ENCODE measurements at places on chromosomes 6 and 20.

GRCh38 chr6:170378502-170378901 is 71.9 kb downstream of the FAM120B start:
- peak; percentile 31 for DNase-seq

DNA sequence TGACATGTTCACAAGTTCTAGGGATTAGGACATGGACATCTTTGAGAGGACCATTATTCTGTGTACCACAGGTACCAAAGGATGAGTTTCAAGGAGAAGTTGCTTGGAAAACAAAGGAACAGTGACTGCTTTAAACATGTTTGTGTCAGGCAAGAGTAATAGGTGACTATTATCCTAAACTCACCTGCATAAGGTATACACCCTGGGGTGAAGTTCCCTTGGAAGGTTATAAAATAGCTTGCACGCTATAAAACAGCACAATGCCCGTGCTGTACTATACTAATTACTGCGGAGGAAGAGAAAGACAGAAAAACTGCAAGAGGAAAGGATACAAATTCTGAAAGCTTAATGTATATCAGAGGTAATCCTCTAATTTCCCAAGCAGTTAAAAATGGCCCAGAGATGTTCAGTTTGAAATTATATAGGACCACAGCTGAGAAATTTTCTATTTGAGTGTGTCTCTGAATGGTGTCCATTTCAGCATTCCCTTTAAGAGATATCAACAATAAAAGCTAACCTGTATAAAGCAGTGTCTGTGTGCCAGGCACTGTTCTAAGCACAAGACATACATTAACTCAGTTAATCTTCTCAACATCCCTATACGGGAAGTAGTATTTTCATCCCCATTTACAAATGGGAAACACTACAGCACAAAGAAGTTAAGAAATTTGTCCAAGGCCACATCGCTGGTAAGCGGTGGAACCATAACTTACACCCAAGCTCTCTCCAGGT is 19.7 kb downstream of the TBC1D32 start:
- DNase-seq = no peak

GRCh38 chr6:4067673-4068072 is 11.3 kb downstream of the FAM217A start:
- DNase-seq = no peak

DNA sequence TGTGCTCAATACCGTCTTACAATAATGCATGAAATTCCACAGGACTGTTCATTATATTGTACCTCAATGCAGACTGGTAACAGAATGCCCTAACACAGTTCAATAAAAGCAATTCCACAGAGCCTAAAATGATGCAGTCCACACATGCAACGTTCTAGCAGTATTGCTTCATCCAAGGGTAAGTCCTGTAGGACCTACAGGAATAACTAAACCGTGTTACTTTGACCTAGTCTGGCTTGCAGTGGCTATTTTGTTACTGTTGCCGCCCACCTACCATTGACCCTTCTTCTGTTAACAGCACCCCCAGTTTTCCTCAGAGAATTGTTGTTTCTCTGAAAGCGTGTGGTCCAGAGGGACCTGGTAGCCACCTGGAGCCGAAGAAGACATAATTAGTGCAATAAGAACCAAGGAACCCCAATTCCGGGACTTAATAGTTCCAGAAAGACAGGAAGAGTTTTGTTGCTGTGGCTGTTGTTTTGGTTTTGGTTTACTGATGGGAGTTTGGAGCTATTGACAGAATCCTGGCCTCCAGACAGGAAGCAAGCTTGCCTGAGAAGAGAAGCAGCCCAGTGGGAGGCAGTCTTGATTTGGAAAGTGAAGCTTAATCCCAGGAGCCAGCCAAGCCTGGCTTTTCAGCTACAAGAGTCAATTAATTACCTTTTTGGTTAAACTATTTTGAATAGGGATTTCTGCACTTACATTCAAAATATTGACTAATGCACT is 91.3 kb downstream of the FRK start:
- no peak for DNase-seq

DNA sequence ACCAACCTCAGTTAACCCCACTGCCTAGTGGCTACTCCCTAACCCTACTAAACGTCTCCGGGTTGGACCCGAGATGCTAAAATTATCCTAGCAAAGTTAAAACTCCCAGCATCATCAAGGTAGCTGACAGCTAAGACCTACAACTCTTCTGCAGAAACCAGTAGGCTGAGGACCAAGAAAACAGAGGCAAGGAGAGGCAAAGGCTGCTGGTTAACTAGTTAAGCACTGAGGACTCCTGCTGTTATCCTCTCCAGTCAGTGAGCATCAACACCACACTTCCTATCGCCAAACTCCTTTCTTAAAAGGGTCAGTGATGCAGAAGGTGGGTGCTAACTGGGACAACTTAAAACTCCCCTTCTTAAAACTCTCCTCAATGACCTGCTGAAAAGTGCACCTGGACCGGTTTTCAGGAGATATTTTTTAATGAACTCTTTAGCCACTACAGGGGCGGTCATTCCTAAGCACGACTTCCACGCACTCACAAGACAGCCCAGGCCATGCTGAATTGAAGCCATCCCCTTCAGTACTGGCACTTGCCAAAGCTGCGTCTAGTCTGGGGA is 1.7 kb downstream of the TRERF1 start:
- DNase-seq = no peak

DNA sequence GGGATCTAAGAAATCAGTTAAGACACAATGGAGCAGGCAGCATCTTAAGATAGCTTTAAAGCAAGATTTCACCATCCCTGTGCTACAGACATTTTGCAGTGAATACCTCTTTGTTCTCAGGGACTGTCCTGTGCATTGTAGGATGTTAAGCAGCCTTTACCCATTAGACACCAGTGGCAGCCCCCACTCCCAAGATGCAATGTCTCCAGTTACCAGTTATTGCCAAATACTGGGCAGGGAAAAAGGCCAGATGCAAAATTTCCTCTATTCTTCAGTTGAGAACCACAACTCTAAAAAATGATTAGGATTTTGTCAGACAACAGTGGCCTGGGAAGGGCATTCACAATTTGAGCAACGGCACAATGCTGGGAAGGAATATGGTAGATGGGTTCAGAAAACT is 6.1 kb downstream of the FBXO5 start:
- DNase-seq = no peak

- no peak for DNase-seq
These were observed 19.5 kb downstream of the CDH4 start for GRCh38 chr20:61271312-61272231.

- DNase-seq = no peak
These were observed 17.1 kb downstream of the NPEPL1 start for GRCh38 chr20:58709703-58710039.

GRCh38 chr6:13035606-13036005 is 292.7 kb downstream of the TBC1D7 start:
- DNase-seq = no peak

- no peak for DNase-seq
These were observed 145.9 kb downstream of the SYCP2 start for GRCh38 chr20:59787538-59787890.

- DNase-seq = no peak
These were observed 41.7 kb downstream of the SLC16A10 start for GRCh38 chr6:111129013-111129412.

- no peak for DNase-seq
These were observed 12.5 kb upstream of the RALGAPB start for GRCh38 chr20:38460040-38460623.

DNA sequence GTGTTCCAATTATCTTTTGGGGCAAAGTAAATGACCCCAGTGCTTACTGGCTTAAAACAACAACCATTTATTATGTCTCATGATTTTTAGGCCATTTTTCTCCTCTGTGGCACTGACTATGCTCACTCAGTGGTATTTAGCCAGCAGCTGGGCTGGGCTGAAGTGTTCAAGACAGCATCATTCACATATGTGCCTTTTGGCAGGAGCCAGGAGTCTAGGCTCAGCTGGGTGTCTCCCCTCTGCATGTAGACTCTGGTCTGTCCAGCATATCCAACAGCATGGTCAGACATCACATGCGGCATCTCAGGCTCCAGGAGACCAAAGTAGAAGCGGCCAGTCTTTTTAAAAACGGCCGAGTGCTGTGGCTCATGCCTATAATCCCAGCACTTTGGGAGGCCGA is 120.3 kb upstream of the TOP1 start:
- no peak for DNase-seq

DNA sequence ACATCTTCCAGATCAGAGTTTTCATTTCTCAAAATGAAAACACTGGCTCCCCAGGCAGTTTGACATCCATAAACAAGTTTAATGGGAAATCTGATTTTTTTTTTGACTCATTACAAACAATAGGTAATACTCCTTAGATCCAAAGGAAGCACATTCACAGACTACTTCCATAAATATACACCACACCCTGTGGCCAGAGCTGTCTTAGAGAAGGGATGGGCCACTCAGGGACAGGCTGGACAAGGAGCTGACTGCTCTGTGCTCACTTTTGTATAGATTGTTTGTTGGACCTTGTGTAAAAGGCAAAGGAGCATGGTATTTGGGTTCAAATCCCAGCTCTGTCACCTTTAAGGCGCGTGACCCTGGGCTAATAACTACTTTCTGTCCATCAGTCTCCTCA is 12.8 kb upstream of the DDO start:
- no peak for DNase-seq

- no peak for DNase-seq
These were observed 72.8 kb upstream of the BLCAP start for GRCh38 chr20:37600486-37600885.

GRCh38 chr6:84651583-84651982 is 112.8 kb downstream of the TBX18 start:
- DNase-seq = no peak

DNA sequence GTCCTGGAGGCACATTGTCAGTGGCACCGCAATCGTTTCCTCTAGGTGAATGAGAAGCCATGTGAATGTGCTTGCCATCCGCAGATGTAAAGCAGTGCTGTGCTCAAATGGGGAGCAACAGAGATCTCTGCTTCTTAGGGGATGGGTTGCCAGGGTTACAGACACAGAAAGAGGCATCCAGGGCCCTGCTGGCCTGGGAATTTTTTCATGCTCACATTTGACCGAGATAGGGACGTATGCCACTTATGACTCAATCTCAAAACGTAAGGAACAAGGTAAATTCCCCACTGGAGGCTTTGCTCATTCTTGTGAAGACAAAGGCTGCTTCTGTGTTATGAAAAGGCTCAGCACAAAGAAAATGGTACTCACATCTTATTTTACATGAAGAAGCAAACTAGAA is 11.0 kb downstream of the C6orf118 start:
- DNase-seq = no peak

DNA sequence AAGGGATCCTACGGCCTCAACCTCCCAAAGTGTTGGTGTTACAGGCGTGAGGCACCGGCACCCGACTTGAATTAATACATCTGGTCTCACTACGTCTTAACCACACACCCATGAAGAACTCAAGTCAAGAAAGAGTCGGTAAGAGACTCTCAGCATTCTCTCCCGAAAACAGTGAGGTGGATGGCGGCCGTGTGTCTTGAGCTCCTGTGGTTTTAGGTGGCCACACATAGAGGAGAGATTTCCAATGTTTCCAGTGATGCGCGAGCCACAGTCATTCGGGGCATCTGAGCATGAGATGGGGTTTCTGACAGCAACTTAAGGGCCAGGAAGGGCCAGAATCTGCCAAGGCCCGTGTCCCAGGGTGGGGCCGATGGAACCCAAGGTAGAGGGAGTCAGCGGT is 766.4 kb upstream of the DEFB115 start:
- DNase-seq = no peak

DNA sequence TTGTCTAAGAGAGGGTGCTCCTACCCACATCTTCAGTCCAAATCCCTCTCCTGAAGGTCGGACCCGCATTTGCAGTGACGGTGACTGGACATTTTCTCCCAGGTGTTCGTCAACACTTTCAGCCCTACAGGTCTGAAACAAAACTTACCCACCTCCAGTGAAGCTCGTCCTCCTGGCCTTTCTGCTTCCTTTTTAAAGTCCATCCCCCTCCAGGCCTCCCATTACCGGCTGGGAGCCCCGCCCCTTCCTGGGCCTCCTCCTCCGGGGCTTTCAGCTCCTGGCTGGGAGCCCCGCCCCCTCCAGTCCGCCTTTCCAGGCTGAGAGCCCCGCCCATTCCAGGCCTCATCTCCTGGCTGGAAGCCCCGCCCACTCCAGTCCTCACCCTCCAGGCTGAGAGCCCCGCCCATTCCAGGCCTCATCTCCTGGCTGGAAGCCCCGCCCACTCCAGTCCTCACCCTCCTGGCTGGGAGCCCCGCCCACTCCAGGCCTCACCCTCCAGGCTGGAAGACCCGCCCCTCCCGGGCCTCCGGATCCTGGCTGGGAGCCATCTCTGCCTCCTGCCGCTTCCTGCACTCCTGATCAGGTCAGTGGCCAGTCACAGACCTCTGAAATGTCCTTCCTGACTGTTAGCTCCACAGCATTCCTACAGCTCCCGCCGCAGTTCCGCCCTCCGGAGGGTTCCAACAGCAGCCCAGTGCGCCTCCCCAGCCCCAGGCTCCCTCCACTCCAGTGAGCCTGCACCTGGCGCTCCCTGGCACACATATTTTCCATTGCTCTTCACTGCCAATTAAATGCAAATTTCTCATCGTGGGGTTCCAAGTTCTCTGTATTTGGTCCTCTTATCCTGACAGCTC is 98.5 kb downstream of the LY86 start:
- DNase-seq = no peak

- no peak for DNase-seq
These were observed 27.9 kb upstream of the DSP start for GRCh38 chr6:7513529-7513928.

DNA sequence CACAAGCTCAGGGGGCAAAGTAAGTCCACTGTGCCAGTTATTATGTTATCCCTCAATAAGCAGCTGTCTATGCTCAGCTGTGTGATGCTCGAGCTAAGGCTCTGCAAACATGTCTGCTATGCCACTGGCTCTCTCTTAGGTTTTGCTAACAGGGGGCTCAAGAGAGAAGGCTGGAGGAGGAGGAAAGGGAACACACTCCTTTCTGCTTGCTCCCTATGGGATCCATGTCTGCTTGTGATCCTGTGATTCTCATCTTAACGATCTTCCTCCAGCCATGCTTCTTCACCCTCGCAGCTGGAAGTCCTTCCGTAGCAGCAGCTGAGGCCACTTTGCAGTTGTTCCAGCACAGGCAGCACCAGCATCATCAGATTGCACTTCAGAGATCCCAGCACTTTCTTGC is 37.0 kb upstream of the IGF2R start:
- no peak for DNase-seq

- DNase-seq = no peak
These were observed 89.2 kb downstream of the FOXA2 start for GRCh38 chr20:22495172-22495571.

GRCh38 chr6:108251252-108251651 is 9.6 kb downstream of the SNX3 start:
- no peak for DNase-seq

DNA sequence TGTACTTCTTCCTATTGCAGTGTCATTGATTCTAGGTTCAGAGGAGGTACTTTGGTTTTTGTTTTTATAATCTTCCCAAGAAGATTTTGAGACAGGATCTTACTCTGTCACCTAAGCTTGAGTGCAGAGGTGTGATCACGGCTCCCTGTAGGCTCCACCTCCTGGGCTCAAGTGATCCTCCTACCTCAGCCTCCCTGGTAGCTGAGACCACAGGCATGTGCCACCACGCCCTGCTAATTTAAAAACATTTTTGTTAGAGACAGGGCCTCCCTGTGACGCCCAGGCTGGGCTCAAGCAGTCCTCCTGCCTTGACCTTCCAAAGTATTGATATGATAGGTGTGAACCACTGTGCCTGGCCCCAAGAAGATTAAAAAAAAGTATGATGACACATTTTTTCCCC is 3.4 kb upstream of the SLC17A5 start:
- no peak for DNase-seq

- DNase-seq = no peak
These were observed 761.2 kb downstream of the TENT5A start for GRCh38 chr6:80991316-80991715.

All from CD4-positive, alpha-beta T cell (primary cell).